ENCODE measurements at places on chromosomes 3 and 15.

- DNase-seq = peak; percentile 39
These were observed 585 bp downstream of the KIF23 start for GRCh38 chr15:69414701-69415167.

- DNase-seq = no peak
These were observed 4.7 kb downstream of the ZSCAN2 start for GRCh38 chr15:84605554-84605882.

GRCh38 chr15:38130740-38131498, 121.7 kb upstream of the SPRED1 start:
- no peak for DNase-seq

GRCh38 chr3:141266797-141267555, 35.4 kb downstream of the PXYLP1 start:
- DNase-seq = no peak

- DNase-seq = no peak
These were observed 772.7 kb downstream of the PDCD6IP start for GRCh38 chr3:34570916-34571705.

DNA sequence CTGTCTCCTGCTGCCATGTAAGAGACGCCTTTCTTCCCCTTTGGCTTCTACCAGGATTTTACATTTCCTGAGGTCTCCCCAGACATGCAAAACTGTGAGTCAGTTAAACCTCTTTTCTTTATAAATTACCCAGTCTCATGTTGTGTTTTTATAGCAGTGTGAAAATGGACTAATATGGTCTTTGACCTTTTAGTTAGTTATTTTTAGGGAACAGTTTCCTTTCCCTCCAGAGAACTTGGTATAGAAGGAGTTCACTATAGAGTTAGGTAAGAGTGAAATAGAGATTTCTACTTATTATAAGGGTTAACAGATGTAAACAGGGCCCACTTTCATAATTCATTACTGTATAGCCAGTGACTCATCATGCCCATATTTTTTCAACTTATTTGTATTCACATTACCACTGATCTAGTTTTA, 170.9 kb downstream of the UNC13C start:
- no peak for DNase-seq

DNA sequence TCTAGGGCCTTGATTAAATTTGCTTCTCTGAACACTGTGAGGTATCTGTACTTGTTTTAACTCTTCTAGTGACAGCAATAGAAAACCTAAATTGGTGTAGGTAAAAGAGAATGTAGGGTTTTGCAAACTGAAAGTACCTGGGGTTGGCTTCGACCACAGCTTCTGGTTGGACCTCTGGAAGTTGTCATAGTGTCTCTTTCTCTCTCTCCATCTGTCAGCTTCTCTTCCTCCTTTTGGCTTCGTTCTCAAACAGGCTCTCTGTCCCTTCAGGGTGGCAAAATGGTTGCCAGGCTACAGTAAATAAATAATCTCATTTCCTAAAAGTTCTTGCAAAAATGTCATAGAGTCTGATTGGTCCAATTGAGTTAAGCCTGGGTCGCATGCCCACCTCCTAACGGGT, 149.3 kb upstream of the CTDSPL start:
- no peak for DNase-seq

- no peak for DNase-seq
These were observed 30.4 kb downstream of the COLQ start for GRCh38 chr3:15491143-15491542.

DNA sequence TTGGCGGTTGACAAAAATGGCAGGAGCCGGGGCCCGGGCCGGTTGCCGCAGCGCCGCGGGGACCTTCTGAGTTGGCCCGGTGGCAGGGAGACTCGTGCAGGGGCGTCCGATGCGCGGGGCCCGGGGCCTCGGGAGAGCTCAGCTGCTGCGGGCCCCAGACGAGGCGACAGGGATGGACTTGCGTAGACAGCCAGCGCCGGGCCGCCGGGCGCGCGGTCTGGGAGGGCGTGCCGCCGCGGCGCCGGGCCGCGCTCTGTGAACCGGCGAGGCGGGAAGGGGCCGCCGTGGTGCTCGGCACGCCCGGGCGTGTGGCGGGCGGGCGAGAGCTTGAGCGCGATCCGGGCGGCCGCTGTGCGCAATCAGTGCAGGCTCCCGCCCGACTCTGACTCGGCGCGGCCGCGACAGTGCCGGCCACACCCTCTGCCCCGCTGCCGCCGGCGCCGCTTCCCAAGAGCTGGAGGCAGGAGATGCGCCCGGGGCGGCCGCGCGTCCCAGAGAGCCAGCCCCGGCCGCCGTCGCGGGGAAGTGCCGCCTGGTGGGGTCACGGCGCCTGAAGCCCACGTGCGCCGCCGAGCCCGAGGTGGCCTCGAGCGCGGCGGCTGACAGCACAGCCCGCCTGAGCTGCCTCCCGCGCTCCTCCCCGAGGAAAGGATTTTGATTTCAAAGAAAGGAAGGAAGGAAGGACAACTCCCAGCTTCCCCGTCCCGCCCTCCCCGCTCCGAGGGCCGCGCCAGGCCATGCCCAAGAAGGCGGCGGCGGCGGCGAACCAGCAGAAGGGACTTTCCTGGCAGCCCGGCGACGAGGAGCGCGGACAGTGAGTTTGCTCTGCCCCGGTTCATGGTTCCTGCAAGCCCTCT, 657 bp downstream of the TLNRD1 start:
- no peak for DNase-seq

GRCh38 chr3:10106919-10107318, 1.1 kb downstream of the FANCD2OS start:
- no peak for DNase-seq

DNA sequence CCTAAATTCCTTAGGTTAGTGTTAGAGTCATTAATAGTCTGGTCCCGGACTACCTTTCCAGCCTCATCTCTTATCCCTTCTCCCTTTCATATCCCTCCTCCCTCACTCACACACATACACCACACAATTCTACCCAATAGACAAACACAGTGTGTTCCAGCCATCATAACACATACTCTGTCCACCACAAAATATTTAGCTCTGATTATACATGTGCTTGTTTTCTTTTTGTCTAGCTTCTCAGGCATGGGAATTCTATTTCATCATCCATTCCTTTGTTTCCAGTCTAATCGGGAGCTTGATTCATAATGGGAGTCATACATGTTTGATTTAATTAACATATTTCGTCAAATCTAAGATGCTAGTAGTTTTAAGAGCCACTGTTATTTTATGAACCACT, 161.8 kb upstream of the BFSP2 start:
- no peak for DNase-seq

DNA sequence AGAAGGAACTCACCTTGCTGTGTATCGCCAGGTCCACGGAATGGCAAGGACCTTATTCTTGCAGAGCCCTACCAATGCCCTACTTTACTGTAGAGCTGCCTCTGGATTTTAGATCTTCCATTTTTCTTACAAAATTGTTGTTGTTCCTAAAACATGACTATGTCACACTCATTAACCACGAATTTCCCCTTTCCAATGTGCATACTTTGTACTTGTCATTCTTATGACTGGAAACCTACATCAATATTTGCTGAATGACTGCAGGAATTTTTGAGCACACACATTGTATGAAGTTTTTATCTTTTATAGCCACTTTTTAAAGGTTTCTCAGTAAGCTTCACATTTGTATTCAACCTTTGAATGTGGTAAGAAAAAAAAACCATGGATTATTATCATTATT, 35.9 kb upstream of the CMSS1 start:
- no peak for DNase-seq

- no peak for DNase-seq
These were observed 46.6 kb upstream of the SEC13 start for GRCh38 chr3:10367506-10367905.

GRCh38 chr3:40103829-40104228, 205.7 kb upstream of the EIF1B start:
- no peak for DNase-seq

DNA sequence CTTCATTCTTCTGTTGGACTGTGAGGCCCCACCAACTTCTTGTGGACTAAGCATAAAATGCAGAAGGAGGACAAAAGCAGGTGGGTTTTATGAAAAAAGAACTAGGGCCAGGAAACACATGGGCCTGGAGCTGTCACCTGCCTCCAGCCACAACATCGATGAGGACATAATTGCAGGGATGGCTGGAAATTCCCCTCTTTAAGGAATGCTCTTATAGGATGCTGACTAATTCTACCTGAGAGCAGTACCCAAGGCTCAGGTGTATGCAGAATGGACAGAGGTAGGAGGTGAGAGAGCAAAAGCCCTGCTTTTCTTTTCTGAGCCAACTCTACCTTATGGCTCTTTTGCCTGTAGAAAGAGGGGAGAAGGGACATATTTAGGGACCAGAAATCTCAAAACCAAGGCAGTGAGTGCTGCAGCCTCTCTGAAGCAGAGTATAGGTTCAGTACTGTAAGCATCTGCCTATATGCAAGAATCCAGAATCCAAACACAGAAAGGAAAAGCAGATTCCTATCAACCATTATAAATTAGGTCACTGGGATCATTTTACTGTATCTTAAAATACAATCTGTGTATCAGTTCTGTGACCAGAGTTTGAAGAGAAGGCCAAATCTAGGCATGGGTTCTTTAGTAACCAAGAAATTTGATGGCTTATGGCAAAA, 205.3 kb upstream of the WNT5A start:
- no peak for DNase-seq
